ENCODE measurements at places on chromosomes 6 and 20.

DNA sequence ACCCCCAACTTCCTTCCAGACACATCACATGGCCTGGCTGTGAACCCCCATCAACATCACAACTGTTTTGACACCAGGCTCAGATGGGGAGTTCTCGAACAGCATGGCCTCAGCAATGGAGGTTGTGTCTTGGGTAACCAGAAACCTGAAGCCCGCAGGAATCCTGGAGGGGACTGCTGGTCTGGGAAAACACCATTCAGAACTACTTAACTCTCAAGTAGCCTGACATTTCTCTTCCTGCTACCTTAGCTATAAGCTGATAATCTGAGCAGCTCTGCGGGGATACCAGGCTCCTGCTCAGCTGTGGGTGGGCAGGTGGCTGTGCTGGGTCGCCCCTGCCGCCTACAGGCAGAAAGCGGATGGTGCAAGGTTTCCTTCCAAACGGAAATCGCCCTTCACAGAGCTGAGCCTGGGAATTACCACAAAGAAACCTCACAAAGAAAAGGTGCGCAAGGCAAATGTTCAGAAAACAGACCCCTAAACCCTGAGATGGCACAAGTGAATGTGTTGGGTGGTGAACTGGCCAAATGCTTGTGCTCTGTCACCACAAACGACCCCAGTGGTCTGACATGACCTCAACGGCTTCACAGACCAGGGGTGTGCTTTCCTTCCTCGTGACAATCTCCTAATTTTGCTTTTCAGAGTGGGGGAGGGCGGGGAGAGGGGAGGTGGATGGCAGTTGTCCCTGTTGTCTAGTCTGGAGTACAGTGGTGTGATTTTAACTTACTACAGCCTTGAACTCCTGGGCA is 29.5 kb downstream of the SNX5 start:
- DNase-seq: peak; percentile 67

DNA sequence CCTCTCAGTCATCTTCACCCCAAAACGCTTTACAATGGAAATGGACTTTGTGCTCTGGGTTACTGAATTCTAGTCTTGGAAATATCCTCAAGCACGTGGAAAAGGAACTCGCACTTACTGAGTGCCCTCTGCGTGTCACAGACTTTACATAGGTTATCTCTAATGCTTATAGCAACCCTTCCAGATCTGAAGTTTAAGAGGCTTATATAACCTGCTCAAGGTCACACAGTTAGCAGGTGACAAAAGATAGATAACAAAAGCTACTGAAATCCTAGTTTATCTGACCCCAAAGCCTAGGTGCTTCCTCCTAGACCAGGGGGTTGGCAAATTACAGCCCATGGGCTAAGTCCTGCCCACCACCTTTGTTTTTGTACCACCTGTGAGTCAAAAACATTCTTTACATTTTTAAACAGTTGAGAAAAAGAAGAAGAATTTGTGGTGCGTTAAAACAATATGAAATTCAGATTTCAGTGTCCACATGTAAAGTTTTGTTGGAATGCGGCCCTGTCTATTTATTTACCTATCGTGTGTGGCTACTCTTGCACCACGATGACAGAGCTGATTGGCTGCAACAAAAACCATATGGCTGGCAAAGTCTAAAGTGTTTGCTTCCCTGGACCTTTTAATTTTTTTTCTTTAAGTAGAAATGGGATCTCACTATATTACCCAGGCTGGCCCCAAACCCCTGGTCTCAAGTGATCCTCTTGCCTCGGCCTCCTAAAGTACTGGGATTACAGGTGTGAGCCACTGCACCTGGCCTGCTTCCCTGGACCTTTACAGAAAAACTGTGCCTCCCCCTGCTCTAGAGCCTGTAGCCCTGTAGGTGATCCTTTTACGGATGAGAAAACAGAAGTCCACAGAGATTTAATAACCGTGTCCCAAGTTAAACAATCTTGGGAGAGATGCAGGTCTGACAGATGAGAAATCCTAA is 110.2 kb upstream of the RREB1 start:
- DNase-seq: no peak

- no peak for DNase-seq
Measured at GRCh38 chr20:32507998-32508774, 76.9 kb downstream of the NOL4L start.

GRCh38 chr20:40506537-40506939 is 182.5 kb downstream of the MAFB start:
- no peak for DNase-seq

- no peak for DNase-seq
Measured at GRCh38 chr6:10415617-10416480, 975 bp upstream of the TFAP2A start.

GRCh38 chr6:48610846-48611245 is 499.8 kb upstream of the PTCHD4 start:
- DNase-seq: no peak

GRCh38 chr20:16171180-16171579 is 402.1 kb downstream of the KIF16B start:
- no peak for DNase-seq

GRCh38 chr20:1334370-1334731 is 5.4 kb upstream of the SDCBP2 start:
- DNase-seq: no peak

DNA sequence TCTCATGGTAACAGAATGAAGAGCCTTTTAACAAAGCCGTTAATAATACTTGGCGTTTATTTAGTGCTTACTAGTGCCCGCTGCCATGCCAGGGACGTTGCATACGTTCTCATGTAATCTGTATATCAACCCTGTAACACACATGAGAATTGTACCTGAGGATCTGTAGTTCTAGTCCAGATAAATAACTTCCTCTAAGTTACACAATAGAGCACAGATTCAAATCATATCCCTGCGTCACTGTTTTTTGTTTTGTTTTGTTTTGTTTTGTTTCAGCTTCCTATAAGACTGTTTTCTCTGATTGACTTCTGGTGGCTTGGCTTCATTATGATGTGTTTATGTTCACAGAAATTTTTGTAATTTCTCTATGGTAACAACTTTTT is 553 bp downstream of the ZSCAN16 start:
- no peak for DNase-seq

DNA sequence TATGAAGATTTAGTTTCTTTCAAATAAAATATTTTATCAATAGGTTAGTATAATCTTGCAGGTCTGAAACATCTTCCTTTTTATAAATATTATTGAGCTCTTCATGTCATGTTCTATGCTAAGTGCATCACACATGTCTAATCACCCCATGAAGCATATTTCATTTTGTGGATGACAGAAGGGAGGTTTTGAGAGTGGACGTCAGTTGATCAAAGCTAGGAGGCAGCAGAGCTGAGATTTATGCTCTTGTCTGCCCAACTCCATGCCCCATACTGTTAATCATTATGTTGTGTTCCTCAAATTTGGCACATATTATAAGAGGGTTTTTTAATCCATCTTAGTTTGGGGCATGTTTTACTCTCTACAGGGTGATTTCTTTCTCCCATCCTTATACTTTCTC is 22.7 kb downstream of the DSE start:
- no peak for DNase-seq
